Fibroblast of skin of abdomen (primary cell): ENCODE measurements at places on chromosomes 1 and 21.

DNA sequence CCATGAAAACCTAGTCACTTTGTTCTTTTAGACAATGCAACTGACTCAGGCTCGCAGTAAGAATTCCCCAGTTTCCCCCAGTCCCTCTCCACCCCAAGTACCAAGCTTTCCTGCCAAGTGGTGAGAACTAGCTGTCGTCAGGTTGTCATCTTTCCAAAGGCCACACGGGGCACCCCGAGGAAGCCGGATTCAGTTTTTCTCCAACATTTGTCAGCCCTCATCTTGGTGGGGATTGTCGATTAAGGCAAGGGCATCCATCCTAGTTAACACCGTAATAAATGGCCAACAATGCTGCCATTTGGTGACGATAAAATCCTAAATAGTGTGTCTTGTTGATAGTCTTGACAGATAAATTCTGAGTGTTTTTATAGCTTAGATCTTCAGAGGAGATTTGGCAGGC is 55.9 kb upstream of the PROX1 start:
- no peak for DNase-seq

- no peak for DNase-seq
These were observed 26.0 kb upstream of the CDCA8 start for GRCh38 chr1:37666241-37666867.

GRCh38 chr1:4328402-4329071 is 325.9 kb upstream of the AJAP1 start:
- DNase-seq = no peak

GRCh38 chr1:202007805-202008489 is 2.4 kb upstream of the ELF3 start:
- DNase-seq = no peak

DNA sequence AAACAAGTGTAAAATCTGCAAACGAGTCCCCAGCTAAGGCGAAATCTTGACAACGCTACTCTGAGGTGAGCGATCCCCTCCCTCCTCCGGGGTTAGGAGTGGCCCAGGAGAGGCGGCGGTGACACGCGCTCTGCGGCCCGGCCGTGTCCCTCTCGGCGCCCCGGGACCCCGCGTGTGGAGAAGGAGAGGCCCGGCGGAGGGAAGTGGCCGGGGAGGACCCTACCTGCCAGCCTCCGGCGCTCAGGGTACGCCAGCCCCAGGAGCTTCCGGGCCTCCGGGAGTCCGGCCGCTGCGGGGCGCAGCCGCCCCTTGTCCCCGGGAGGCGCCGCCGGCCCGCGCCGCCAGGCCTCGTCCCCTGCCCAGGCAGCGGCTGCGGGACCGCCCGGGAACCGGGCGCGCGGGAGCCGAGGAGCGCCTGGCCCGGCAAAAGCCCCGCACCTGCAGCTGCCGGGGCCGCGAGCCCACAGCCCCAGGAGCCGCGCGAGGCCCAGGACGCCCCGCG is 543 bp downstream of the ABCB10 start:
- DNase-seq = peak; percentile 17

- DNase-seq = no peak
These were observed 43.5 kb upstream of the CRNN start for GRCh38 chr1:152457561-152457960.

DNA sequence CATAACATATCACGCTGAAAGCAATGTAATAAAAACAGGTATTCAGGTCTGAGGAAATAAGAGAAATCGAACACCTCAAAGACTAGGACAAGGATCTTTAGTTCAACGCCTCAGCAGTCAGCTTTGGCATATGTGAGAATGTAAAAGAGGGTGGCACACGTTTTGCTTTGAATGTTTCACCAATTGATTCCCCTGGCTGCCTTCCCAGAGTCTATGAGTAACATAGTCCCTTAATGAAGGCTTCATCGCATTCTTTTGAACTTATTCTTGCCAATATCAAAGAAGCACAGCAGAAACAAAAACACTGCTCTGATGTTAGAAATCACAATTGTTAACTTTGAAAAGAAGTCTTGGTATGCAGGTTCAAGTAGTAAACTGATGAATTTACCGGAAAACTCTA is 764.8 kb downstream of the ADGRL2 start:
- DNase-seq = peak; percentile 83

DNA sequence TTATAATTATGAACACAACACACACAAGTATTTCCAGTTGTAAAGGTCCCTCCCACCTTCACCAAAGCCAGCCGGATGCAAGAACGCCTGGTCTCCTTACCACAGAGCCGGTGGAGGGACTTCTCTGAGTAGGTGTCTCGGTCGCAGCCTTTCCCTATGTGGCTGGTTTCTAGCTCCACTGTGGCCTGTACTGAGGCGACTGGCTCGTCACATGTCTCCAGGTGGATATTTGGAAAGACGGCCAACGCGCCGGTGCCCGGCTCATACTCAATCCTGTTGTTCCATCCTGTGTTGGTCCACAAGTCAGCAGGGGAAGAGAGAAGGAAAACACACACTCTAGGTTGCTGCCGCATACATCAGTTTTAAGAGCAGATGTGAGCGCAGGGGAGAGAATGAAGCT is 74.4 kb downstream of the CLSTN1 start:
- DNase-seq = no peak

- DNase-seq = no peak
These were observed 9.8 kb downstream of the ARHGAP29 start for GRCh38 chr1:94227624-94228023.

GRCh38 chr1:192747943-192748342 is 60.9 kb upstream of the RGS2 start:
- peak; percentile 27 for DNase-seq

GRCh38 chr1:152870831-152871730 is 7.0 kb upstream of the SMCP start:
- peak; percentile 38 for DNase-seq

GRCh38 chr1:55631509-55631908 is 416.3 kb upstream of the USP24 start:
- DNase-seq = peak; percentile 44

DNA sequence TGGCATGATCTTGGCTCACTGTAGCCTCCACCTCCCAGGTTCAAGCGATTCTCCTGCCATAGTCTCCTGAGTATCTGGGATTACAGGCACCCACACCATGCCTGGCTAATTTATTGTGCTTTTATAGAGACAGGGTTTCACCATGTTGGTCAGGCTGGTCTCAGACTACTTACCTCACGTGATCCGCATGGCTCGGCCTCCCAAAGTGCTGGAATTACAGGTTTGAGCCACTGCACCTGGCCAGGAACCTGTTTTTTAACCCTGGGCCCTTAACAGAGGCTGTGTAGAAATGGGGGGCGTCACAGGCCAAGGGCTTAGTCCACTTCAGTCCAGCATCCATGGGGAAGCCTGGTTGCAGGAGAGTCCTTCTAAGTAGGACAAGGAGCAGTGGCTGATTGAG is 9.3 kb downstream of the FBLIM1 start:
- DNase-seq = no peak

DNA sequence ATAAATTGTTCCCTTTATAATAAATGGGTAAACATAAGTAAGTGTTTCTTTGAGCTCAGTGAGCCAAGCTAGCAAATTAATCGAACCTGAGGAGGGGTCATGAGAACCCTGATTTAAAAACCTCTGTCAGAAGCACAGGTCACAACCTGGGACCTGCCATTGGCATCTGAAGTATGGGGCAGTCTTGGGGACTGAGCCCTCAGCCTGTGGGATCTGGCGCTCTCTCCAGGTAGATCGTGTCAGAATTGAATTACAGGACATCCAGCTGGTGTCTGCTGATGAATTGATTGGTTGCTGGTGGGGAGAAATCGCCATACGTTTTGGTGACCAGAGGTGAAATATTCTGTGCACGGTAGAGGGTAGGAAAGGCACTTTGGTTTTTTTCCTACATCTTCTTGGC is 17.5 kb downstream of the UCK2 start:
- no peak for DNase-seq

GRCh38 chr21:41180752-41181151 is 12.8 kb downstream of the BACE2 start:
- no peak for DNase-seq

GRCh38 chr1:105830571-105831146 is 1225.8 kb upstream of the PRMT6 start:
- no peak for DNase-seq

DNA sequence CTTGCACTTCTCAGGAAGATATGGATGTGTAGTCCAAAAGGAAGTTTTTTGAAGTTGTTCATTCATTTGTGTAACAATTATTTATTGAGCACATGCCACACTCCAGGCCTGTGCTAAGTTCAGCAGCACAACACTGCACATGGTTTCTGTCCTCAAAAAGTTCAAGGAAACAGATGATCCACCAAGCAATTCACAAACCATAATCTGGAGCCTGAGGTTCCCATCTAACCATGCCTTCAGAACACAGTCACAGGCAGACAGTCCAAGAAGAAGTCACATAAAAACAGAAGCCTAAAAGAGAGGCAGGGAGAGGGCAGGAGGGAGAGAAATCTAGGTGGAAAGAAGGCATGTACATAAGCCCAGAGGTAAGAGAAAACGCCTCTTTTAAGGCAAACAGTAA is 1.9 kb downstream of the CD48 start:
- DNase-seq = no peak

- DNase-seq = no peak
These were observed 47.2 kb downstream of the KLHDC7A start for GRCh38 chr1:18527921-18528320.

- DNase-seq = peak; percentile 36
These were observed 18.8 kb downstream of the KYAT3 start for GRCh38 chr1:88973520-88974137.

- peak; percentile 28 for DNase-seq
These were observed 162.4 kb downstream of the ZSCAN20 start for GRCh38 chr1:33634806-33635205.

DNA sequence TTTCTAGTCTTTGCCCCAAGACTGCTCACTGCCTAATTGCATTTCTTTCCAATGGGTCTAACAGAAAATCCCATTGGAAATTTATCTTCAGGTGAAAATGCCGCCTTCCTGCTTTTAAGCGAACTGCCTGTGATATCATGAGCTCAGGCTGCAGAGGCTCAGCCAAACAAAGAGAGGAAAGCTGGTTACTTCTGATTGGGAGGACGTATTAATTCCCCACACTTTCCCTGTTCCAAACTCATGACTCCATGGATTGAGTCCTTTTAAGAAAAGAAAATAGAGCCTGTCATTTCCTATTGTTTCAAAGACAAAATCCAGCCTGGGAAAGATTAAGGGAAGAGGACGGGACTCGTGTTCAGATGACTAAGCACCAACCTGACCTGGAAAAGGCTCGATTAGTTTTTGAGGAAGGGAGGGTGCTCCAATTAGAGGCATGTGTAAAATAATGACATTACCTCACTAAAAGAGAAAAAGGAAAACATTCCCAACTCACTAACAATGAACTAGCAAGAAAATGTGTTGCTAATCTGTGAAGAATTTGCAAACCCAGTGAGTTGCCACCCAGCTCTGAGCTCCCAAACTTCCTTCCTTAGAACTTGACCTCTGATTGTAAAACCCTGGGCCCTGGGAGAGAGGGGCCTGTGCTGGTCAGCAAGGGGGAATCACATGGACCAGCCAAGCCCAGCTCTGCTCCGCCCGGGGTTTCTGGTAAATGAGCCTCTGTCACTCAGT is 61.2 kb downstream of the TCP10L start:
- DNase-seq = peak; percentile 62

GRCh38 chr21:29125191-29125590 is 5.3 kb upstream of the MAP3K7CL start:
- DNase-seq = no peak

GRCh38 chr1:212600071-212600915 is 8.3 kb upstream of the ATF3 start:
- DNase-seq = no peak

DNA sequence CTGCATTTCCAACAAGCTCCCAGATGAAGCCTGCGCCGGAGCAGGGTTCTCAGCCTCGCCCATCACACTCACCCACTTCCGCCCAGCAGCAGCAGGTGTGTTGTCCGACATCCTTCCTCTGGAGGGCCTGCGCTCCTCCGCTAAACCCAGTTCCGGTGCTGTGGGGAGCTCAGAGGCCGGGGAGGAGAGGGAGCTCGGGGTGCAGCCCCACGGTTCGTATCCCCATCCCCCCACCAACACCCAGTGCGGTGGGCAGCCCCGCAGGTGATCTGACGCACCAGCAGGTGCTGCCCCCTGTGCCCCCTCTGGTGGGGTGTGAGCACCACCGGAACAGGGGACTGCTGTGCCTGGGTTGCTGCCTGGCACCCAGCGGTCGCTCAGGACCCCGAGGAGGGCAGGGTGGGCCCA is 3.4 kb upstream of the PEX10 start:
- no peak for DNase-seq
